Activated effector memory CD4-positive, alpha-beta T cell treated with Interleukin-2 at 50 U/mL for 16 hours (primary cell): ENCODE measurements at places on chromosomes 11 and 22.

DNA sequence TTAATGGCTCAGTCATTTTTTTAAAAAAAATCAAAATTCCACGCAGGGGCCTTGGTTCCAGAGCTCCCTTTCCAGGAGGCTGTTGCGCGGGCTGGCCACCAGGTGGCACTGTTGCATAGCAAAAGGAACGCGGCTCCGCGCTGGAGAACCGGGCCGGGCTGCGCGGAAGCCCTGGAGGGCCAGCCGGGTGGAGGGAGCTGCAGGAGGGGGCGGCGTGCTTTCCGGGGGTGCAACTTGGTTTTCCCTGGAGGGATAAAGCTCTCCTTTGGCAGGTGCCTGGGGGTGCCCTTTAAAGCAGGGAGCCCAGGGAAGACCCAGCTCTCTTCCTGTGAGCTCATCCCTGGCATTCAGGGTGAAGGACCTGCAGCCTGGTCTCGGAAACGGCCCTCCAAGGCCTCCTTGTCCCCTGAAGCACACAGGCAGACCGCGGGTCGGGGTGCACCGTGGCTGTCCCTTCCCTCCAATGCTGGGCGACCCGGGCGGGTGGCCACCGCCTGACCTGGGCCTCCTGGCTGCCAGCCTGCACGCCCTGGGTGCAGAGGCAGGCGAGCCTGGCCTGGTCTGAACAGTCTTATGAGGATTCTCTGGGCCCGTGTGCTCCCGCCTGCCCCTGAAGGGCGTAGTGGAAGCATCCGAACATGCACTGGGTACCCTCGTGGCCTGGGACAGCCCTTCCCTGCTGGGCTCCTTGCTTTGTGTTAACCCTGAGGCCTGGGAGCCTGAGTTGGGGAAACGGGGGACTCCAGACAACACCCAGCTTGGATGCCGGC lies 23.4 kb downstream of the KRTAP5-5 start:
- DNase-seq = peak; percentile 65

DNA sequence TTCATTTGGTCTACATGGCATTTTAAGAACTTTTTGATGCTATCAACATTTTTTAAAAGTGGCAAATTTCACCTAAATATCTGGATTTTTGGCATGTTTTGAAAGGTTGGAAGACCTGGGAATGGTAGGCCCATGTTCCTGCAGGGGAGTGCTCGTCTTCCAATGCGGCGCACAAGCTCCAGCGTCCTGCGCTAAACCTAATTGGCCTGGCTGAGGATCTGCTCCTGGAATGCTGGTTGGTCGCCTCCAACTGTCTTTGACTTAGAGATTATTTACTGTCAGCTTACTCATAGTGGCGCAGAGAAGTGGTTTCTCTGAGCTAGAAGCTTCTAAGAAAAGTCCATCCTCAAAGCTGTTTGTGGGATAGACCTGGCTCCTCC lies 626 bp upstream of the LIMK2 start:
- DNase-seq = no peak

GRCh38 chr11:100851584-100852152 lies 164.6 kb downstream of the ARHGAP42 start:
- no peak for DNase-seq

GRCh38 chr22:25475257-25476022 lies 89.0 kb upstream of the GRK3 start:
- DNase-seq = no peak

GRCh38 chr11:16114431-16114830 lies 241.9 kb downstream of the SOX6 start:
- DNase-seq = no peak

DNA sequence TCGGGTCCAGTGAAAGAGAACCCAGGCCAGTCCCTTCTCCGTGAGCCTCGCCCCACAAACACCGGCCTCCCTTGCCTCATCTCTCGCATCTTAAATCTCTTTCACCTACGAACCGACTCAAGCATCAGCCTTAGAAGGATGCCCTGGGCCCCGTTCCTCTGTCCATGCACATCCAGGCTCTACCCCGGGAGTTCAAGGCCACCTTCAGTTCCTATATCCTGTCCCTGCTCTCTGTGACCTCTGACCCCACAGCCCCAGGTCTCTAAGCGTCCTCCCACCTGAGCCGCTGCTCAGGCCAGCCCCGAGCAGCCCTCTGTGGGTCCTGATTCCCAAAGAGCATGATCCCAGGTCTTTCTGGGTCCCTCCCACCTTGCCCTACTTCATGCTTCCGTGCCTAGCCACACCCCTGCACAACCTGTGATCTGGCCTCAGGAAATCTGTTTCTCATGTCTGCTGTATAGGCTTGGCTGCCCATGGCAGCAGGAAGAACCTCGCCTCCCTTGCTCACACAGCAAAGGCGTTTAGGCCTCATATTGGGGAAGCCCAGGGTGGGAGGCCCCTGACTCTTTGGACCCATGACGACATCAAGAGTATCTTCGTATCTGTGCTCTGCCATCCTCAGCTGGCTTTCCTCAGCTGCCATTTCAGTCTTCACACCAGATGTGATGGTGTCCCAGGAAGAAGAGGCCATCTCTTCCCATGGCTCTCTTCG lies 77.5 kb upstream of the SEPTIN5 start:
- DNase-seq = no peak

DNA sequence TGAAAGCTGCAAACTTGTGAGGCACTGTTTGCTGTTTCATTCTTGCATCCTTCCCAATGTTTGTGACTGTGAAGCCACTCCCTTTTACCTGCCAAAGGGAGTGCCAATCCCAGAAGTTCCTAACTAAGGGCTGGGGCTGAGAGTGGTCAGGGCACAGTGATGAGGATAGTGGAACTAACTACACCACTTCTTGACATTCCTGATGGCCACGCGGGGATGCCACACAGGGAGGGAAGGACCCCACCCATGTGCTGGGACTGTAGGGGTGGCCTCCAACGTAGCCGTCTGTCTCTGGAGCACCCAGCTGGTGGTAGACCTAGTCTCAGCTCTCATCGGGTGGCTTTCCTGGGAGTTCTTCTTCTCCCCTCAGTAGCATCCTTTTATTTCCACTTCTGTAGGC lies 335.5 kb downstream of the CADM1 start:
- no peak for DNase-seq

- DNase-seq = no peak
Measured at GRCh38 chr11:105881027-105881426, 141.0 kb downstream of the MSANTD4 start.
